ENCODE measurements at places on chromosomes 7 and 10.

- no peak for DNase-seq
Measured at GRCh38 chr7:107023522-107024151, 20.9 kb upstream of the PRKAR2B start.

DNA sequence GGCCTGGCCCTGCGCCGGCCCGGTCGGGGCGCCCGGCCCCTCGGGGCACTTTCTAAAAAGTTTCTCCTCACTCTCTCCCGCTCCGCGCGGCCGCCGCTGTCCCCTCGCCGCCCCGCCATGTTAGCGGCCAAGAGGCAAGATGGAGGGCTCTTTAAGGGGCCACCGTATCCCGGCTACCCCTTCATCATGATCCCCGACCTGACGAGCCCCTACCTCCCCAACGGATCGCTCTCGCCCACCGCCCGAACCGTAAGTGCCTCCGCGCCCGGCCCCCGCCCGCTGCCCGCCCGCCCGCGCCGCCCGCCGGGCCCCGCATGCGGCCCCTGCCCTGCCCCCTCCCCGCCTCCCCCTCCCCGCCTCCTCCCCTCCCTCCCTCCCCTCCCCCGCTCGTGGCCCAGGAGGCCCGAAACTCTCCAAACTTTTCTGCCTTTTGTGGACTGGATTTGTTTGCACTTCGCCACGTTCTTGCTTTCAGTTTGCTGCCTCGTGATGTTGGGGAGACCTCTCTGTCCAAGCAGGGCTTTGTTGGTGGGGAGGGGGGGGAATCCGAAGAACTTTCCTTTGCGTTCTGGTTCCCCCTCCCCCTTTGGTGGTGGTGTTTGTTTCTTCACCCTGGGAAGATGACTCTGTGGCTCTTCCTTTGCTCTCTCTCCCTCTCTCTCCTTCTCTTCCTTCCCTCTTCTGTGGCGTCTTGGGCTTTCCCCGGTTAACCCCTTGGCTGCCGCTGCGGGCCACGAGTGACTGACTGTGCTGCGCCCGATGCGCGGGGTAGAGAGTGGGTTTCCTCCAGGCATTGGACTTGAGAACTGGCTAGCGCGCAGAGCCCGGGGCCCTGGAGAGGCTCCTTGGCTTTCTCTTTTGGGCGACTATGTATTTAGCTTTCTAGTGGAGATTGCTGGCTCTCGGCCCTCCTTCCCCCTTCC lies 1.6 kb downstream of the TCF7L2 start:
- DNase-seq: no peak

DNA sequence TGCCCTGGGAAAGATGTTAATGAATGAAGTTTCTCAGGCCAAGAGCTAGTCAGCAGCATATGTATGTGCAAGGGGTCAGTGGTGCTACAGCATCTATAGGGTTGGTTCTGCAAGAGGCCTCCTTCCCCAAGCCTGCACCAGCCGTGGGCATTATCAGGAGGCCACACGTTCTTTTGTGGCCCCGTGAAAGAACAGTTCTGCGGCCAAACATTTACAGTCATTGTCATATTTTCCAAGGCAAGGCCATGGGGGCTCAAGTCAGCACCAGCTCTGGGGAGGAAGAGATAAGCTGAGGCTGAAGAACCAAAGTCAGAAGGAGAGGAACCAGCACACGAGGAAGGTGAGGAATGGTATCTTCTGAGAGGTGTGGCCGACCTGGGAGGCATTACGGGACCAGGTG lies 54.4 kb upstream of the TMEM72 start:
- DNase-seq: no peak

GRCh38 chr10:69425511-69426298 lies 9.0 kb upstream of the TACR2 start:
- peak; percentile 32 for DNase-seq

GRCh38 chr10:128901236-128901635 lies 565.8 kb upstream of the MGMT start:
- no peak for DNase-seq

DNA sequence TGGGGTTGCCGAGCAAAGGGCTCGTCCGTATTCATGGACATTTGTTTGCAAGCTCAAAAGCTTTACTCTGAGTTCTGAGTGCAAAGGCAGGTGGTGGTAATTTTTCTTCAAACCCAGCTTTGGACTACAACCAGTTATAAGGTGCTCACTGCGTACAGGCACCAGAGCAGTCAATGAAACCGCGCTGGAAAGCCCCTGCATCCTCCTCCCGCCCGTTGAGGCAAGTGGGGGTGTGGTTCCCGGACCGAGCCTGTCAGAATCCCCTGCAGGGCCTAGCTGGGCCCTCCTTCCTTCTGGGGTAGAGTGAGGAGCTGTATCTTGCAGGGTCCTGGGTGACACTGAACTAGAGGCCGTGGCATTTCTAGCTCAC lies 22.3 kb downstream of the AMZ1 start:
- no peak for DNase-seq
